COR-L47 (cell line): ENCODE measurements at places on chromosomes 4 and X.

DNA sequence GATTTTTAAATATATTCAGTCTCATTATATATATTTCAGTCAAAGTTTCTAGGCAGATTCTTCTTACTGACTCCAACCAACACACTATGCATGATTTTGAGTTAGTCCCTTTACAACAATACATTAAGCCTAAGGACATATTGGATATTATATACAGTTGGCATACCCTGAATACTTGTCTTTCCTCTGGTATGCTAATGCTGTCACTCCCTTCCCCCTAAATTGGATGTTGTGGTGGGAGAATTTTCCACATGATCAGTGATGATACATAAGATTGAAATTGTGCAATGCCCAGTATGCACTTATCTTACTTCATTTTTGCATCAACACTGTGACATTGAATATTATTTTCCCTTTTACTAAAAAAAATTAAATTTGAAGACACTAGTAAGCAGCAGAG, 935.2 kb downstream of the PCDH7 start:
- no peak for DNase-seq

GRCh38 chr4:22637306-22637705, 55.4 kb upstream of the GBA3 start:
- DNase-seq: no peak

DNA sequence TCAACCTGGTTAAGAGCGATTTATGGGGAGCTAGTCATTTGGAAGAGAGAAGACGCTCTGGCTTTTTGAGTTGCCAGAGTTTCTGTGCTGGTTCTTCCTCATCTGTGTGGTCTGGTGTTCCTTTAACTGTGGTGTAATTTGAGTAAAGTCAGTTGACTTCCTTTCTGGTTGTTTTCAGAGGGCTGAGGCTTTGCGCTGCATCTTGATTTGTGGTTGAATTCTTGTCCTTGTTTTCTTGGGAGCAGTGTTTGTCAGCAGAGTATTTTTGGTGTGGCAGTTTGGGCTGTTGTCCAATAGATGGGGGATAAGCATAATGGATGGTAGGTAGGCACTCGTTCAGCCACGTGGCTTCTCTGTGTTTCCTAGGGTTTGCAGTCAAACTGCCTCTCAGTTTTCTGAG, 2143.2 kb upstream of the TENM3 start:
- DNase-seq: no peak

DNA sequence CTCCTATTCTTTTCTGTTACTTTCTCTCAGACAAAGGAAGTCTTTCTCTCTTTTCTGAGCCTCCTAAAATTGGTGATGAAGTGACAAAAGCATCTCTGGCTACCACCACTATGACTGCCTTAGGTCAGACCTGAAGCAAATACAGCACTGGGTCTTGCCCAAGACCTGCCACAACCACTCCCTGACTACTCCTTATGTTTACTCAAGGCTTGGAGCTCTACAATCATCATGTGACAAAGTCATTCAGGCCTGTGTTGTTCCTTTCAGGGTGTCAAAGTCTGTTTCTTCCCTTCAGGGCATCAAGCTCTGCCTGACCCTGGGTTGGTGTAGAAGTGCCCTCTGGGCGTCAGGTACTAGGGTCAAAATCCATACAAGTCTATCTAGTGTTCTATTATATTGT, 419.2 kb upstream of the CT83 start:
- DNase-seq: no peak

GRCh38 chr4:63965875-63966274, 443.4 kb downstream of the TECRL start:
- DNase-seq: no peak

- DNase-seq: no peak
These were observed 1397.5 kb downstream of the PCDH7 start for GRCh38 chr4:32117693-32118092.

GRCh38 chrX:68112321-68112720, 321.0 kb downstream of the OPHN1 start:
- no peak for DNase-seq

DNA sequence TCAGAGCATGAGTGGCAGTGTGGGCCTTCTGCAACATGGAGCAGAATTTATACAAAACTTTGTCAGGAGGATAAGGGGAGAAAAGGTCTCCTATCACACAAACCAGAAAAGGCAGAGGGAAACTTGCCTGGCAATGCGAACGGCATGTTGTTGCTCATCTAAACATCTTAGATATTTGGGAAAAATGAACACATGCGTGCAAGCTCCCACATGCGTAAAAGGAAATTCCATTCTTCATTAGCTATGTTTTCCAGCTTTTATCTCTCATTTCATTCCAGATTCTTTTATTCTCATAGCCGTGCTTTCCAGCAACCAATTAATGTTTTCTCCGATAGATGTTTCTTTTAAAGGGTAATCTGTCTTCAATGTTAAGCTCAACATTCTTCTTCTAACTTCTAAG, 31.3 kb upstream of the GBA3 start:
- DNase-seq: no peak

- no peak for DNase-seq
These were observed 54.0 kb downstream of the TBL1X start for GRCh38 chrX:9518889-9519288.

GRCh38 chr4:13627606-13628311, at the start of gene BOD1L1:
BOD1L1 (minus strand) TSS chr4:13627725; CDS start chr4:13627587, 138 bp downstream.
- peak; percentile 74 for DNase-seq
